ENCODE measurements at places on chromosomes 11 and 22.

DNA sequence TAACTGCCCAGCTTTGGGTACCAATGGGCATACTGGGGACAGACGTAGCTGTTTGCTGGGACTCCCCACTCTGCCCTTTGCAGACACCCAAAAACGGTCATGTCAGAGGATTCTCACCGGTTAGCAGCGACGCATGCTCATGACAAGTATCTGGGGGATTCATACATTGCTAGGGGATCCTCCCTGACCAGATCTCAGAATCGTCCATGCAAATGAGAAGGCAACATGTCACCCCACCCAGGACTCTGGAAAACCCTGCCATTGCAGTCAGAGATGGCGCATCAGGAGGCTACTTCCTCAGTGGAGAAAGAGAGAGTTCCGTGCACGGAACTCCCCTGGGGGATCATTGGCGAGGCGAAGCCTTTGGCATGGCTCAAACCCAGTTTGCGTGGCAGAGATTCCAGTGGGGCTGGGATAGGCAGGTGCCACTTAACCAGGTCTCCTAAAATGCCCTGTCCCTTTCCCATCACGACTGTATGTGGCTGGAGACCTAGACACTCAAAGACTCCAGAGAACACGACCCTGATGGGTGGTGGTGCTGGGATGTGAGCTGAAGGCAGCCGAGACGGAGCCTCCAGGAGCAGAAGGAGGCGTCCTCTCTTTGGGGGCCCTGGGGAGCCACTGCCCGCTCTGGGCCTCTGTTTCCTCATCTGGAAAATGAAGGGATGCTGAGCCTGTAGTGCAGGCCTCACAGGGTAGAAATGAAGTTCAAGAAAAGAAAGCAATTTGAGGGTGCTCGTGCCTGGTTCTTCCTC is 4.9 kb downstream of the RGL4 start:
- H3K36me3 ChIP-seq: peaks cover 48% of the 10 kb centered on the region
- peaks cover 39% of the 10 kb centered on the region for H3K4me1 ChIP-seq
- H3K27ac ChIP-seq: peak overlapping the region; percentile 100

DNA sequence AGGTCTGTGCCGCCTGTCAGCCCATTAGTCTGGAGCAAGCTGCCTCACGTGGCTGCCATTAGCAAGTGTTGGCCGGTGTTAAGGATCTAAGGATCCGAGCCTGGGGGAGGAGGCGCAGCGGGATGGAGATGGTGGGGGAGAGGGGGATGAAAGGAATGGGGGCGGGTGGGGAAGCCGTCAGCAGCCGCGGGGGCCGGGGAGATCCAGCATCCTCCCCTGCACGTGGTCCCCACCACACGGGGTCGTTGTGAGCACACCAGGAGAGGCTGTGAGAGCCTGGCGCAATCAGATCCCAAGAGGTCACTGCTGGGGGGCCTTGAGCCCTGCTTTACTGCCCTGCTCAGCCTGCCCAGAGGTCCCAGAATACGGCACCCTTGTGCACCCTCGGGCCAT is 7.3 kb downstream of the CABP7 start:
- H3K27me3 ChIP-seq: peaks cover 8% of the 10 kb centered on the region
- H3K27ac ChIP-seq: no peak overlapping the region
- no peak overlapping the region for H3K4me3 ChIP-seq

GRCh38 chr22:48828688-48829087 is 999.0 kb downstream of the BRD1 start:
- no peaks in the 10 kb centered on the region for H3K36me3 ChIP-seq
- H3K4me3 ChIP-seq: no peak overlapping the region
- H3K27me3 ChIP-seq: no peaks in the 10 kb centered on the region
- H3K4me1 ChIP-seq: no peaks in the 10 kb centered on the region

DNA sequence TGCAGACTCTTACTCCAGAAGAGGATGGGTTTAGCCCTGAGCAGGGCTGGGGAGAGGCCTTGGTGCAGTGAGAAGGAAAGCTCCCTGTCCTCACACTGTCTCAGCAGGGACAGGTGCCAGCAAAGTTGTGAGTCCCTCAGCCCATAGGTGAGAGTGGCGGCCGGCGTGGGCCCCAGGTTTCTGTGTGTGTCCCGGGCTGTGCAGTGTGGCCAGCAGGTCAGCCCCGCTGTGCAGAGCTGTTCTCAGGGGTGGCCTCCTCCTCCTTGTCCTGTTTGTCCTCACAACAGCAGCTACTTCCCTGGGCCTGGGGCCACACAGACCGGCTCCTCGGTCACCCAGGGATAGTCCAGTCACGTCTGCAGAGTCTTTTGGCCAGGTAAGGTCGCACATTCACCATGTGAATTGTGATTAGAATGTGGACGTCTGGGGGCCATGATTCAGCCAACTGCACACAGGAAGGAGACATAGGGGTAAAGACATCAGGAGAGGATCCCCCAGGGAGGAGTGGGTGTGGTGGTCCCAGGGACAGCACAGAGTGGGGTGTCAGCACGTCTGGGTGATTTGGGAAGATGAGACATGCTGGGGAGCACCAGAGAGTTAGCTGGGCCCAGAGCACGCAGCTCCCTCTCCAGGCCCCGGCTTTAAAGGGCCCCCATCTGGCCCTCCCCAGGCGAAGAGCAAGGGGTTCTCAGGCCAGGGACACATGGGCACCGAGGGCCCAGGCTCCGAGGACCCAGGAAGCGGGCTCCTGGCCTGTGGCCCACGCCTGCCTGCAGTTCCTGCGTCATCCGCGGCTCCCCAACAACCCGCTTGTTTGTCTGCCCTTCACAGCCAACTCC is 81.6 kb downstream of the MYEOV start:
- no peaks in the 10 kb centered on the region for H3K27me3 ChIP-seq
- no peaks in the 10 kb centered on the region for H3K4me1 ChIP-seq
- H3K4me3 ChIP-seq: no peak overlapping the region
- H3K36me3 ChIP-seq: no peaks in the 10 kb centered on the region
